ENCODE measurements at places on chromosomes 16 and 17.

DNA sequence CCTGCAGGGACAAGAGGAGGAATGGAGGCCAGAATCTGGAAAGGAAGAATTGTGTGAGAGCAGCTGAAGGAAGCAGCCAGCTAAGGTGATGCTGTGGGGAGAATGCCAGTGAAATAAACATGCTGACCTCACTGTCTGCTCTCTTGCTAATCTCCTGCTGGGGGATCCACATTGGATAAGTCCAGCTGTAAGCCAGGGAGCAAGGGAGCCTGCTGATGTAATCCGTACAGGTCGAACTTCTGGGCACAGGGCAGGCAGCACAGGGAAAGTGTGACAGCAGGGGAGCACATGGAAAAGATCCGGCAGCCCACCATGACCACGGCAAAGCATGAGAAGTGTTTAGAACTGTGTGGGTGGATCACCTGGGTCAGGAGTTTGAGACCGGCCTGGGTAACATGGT, 7.5 kb upstream of the XPO6 start:
- no peak for DNase-seq
- H3K27me3 ChIP-seq: no peaks in the 10 kb centered on the region
- no peak overlapping the region for H3K27ac ChIP-seq

- H3K4me1 ChIP-seq: no peaks in the 10 kb centered on the region
- no peaks in the 10 kb centered on the region for H3K36me3 ChIP-seq
- H3K4me3 ChIP-seq: no peak overlapping the region
- H3K27me3 ChIP-seq: peaks cover 37% of the 10 kb centered on the region
Observed at GRCh38 chr17:47872019-47872650, 21.2 kb upstream of the SP6 start.

GRCh38 chr17:42521666-42522262, 14.3 kb upstream of the NAGLU start:
- H3K36me3 ChIP-seq: no peaks in the 10 kb centered on the region
- no peak overlapping the region for H3K27ac ChIP-seq
- peaks cover 8% of the 10 kb centered on the region for H3K4me1 ChIP-seq
- H3K4me3 ChIP-seq: no peak overlapping the region
- H3K27me3 ChIP-seq: no peaks in the 10 kb centered on the region

- H3K36me3 ChIP-seq: peaks cover 40% of the 10 kb centered on the region
- H3K27me3 ChIP-seq: no peaks in the 10 kb centered on the region
- peaks cover 48% of the 10 kb centered on the region for H3K4me1 ChIP-seq
- no peak overlapping the region for H3K4me3 ChIP-seq
Observed at GRCh38 chr16:72013888-72014581, 5.5 kb downstream of the DHODH start.

DNA sequence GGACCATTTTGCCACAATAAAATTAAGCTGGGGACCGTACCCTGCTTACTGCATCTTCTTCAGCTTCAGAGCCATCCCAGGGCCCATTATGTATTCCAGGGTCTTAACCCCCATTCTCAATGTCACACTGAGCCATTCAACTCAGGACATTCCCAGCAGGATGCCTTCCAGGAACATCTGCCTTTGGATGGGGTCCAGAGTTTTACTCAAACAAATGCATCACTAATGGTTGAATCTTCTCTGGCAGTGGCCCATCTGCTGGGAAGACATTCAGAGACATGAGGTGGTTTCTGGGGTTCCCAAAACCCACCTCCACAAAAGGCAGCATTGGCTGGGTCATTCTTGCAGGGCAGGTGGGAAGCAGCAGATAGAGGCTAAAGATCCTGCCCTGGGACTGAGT, 3.4 kb upstream of the SEC14L5 start:
- H3K4me3 ChIP-seq: no peak overlapping the region
- DNase-seq: no peak

GRCh38 chr17:67689534-67690177, 28.1 kb upstream of the NOL11 start:
- peaks cover 5% of the 10 kb centered on the region for H3K36me3 ChIP-seq
- H3K27me3 ChIP-seq: no peaks in the 10 kb centered on the region
- DNase-seq: peak; percentile 66

Measured in activated CD8-positive, alpha-beta T cell treated with anti-CD3 and anti-CD28 coated beads for 36 hours (primary cell).